Thymus (tissue), 14 donors: ENCODE measurements at places on chromosomes 7 and 10.

- no peaks in the 10 kb centered on the region for H3K36me3 ChIP-seq
- no peak for DNase-seq
- H3K27ac ChIP-seq: no peak overlapping the region
- H3K4me1 ChIP-seq: no peaks in the 10 kb centered on the region
- no peak overlapping the region for H3K4me3 ChIP-seq
- H3K27me3 ChIP-seq: no peaks in the 10 kb centered on the region
Observed at GRCh38 chr7:3695602-3696001, 394.6 kb downstream of the SDK1 start.

GRCh38 chr7:31794851-31795344 is 107.9 kb downstream of the PPP1R17 start:
- no peak overlapping the region for H3K27ac ChIP-seq
- no peak for DNase-seq

GRCh38 chr10:31135171-31135570 is 103.5 kb upstream of the ZNF438 start:
- H3K4me1 ChIP-seq: peaks cover 61% of the 10 kb centered on the region
- H3K36me3 ChIP-seq: no peaks in the 10 kb centered on the region
- peak overlapping the region; percentile 95 for H3K27ac ChIP-seq
- DNase-seq: no peak
- no peaks in the 10 kb centered on the region for H3K27me3 ChIP-seq

- H3K4me3 ChIP-seq: no peak overlapping the region
- H3K4me1 ChIP-seq: no peaks in the 10 kb centered on the region
- H3K27me3 ChIP-seq: no peaks in the 10 kb centered on the region
- H3K36me3 ChIP-seq: no peaks in the 10 kb centered on the region
- no peak overlapping the region for H3K27ac ChIP-seq
Observed at GRCh38 chr10:86200269-86200668, 166.3 kb downstream of the GRID1 start.

- no peaks in the 10 kb centered on the region for H3K36me3 ChIP-seq
- H3K4me3 ChIP-seq: peak overlapping the region; percentile 68
- DNase-seq: no peak
- H3K27me3 ChIP-seq: no peaks in the 10 kb centered on the region
Observed at GRCh38 chr10:118045837-118046394, 825 bp downstream of the RAB11FIP2 start.

- peak overlapping the region; percentile 66 for H3K4me3 ChIP-seq
- peaks cover 10% of the 10 kb centered on the region for H3K4me1 ChIP-seq
- no peaks in the 10 kb centered on the region for H3K36me3 ChIP-seq
- no peaks in the 10 kb centered on the region for H3K27me3 ChIP-seq
- peak; percentile 9 for DNase-seq
Observed at GRCh38 chr7:149791-150636, 42.4 kb upstream of the FAM20C start.

DNA sequence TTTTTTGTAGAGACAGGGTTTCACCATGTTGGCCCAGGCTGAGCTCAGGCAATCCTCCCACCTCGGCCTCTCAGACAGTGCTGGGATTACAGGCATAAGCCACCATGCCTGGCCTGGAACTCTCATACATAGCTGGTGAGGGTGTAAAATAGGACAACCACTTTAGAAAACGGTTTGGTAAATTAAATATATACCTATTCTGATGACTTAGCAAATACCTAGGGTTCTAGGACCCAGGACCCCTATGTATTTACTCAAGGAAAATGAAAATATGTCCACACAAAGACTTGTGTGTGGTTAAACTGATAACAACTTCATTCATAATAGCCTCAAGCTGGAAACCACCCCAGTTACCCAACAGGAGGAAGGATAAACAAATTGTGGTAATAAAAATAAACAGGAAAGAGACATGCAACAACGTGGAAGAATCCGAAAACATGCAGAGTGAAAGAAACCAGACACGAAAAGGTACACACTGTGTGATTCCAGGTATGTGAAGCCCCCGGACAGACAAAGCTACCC is 52.7 kb downstream of the CARD11 start:
- H3K27ac ChIP-seq: no peak overlapping the region
- peaks cover 3% of the 10 kb centered on the region for H3K36me3 ChIP-seq
- H3K27me3 ChIP-seq: no peaks in the 10 kb centered on the region

GRCh38 chr7:27241189-27242056 is 1.2 kb upstream of the EVX1 start:
- no peak overlapping the region for H3K4me3 ChIP-seq
- peaks cover 9% of the 10 kb centered on the region for H3K4me1 ChIP-seq

GRCh38 chr10:130351466-130352290 is 215.5 kb downstream of the GLRX3 start:
- H3K4me3 ChIP-seq: no peak overlapping the region
- H3K4me1 ChIP-seq: no peaks in the 10 kb centered on the region
- H3K27ac ChIP-seq: no peak overlapping the region

- H3K4me1 ChIP-seq: peaks cover 19% of the 10 kb centered on the region
- no peak overlapping the region for H3K4me3 ChIP-seq
- DNase-seq: no peak
Observed at GRCh38 chr7:70005480-70005879, 407.2 kb downstream of the AUTS2 start.

DNA sequence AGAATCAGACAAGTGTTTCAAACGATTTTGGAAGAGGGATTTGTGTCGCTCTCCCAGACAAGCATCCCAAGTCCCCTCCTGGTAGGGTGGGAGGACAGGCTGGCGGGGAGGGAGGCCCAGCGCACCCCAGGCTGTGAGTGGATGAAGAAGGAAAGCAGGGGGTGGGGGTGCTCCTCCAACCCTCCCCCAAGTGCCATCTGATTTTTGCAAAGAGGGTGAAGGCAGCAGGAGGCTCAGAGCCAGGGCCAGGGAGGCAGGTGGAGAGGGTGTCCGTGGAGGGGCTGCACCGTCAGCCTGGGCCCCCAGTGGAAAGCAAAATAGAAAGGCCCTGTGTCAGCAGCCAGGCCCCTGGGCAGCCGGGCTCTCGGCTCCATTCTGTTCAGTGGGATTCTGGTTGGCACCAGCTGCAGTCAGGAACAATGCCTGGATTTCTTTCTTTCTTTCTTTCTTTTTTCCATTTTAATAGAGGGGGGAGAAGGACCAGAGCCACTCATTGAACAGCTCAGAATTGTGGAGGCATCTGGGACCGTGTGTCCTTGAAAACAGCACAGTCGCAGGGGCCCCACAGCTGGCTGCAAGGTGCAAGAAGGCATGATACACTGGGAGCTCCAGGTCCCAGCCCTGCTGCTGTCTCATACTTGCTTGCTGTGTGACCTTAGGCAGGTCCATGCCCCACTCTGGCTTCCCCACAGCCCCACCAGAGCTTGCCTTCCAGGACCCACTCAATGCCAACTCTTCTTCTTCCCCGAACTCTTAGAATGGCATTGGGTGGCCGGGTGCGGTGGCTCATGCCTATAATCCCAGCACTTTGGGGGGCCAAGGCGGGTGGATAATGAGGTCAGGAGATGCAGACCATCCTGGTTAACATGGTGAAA is 7.1 kb upstream of the ZMIZ1 start:
- no peak overlapping the region for H3K4me3 ChIP-seq
- H3K4me1 ChIP-seq: peaks cover 50% of the 10 kb centered on the region
- H3K27me3 ChIP-seq: no peaks in the 10 kb centered on the region
- H3K36me3 ChIP-seq: no peaks in the 10 kb centered on the region
- DNase-seq: no peak
- H3K27ac ChIP-seq: no peak overlapping the region

- no peaks in the 10 kb centered on the region for H3K36me3 ChIP-seq
- no peaks in the 10 kb centered on the region for H3K27me3 ChIP-seq
- H3K4me3 ChIP-seq: no peak overlapping the region
- no peak overlapping the region for H3K27ac ChIP-seq
- no peaks in the 10 kb centered on the region for H3K4me1 ChIP-seq
- DNase-seq: no peak
Observed at GRCh38 chr7:47232751-47233412, 349.0 kb downstream of the TNS3 start.

DNA sequence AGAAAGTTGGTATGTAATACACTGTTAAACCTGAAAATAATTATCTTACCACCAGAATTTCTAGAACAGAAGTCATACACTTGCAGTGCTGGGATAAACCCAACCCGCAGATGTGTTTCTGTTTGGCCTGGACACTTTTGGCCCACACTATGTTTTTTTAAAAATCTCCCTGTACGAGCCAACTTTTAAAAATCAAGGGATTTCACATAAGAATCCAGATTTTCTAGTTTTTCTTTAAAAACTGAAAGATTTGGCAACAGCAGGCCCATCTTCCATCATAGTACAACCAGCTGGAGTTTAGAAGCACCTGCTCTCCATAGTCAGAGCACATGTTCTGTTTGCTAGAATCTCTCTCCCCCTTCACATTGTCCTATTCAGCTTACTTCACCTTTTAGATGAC is 74.0 kb downstream of the TLL2 start:
- no peak overlapping the region for H3K27ac ChIP-seq
- no peaks in the 10 kb centered on the region for H3K4me1 ChIP-seq
- no peak for DNase-seq
- no peak overlapping the region for H3K4me3 ChIP-seq
- H3K27me3 ChIP-seq: no peaks in the 10 kb centered on the region
- no peaks in the 10 kb centered on the region for H3K36me3 ChIP-seq

DNA sequence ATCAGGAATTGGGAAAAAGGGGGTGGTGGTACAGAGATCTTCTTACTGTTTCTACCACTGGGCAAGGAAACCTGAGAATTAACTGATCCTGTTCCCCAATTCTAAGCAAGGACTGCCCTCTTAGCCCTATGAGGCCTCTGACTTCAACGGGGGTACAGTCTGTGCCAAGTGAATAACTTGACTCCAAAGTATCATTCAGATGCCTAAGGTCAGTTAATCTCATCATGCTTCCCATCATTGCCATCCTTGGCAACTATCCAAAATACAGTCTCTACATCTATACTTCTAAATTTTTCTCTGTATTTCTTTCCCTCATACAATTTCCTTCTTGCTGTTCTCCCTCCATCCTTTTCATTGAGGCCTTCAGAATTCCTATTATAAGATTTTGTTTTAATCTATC is 10.5 kb downstream of the PPP3CB start:
- H3K27ac ChIP-seq: no peak overlapping the region
- H3K36me3 ChIP-seq: peaks cover 3% of the 10 kb centered on the region
- no peaks in the 10 kb centered on the region for H3K4me1 ChIP-seq
- DNase-seq: no peak
- no peak overlapping the region for H3K4me3 ChIP-seq

- H3K27ac ChIP-seq: no peak overlapping the region
- no peaks in the 10 kb centered on the region for H3K27me3 ChIP-seq
- DNase-seq: no peak
Observed at GRCh38 chr7:90657481-90657880, 61.4 kb downstream of the CDK14 start.

DNA sequence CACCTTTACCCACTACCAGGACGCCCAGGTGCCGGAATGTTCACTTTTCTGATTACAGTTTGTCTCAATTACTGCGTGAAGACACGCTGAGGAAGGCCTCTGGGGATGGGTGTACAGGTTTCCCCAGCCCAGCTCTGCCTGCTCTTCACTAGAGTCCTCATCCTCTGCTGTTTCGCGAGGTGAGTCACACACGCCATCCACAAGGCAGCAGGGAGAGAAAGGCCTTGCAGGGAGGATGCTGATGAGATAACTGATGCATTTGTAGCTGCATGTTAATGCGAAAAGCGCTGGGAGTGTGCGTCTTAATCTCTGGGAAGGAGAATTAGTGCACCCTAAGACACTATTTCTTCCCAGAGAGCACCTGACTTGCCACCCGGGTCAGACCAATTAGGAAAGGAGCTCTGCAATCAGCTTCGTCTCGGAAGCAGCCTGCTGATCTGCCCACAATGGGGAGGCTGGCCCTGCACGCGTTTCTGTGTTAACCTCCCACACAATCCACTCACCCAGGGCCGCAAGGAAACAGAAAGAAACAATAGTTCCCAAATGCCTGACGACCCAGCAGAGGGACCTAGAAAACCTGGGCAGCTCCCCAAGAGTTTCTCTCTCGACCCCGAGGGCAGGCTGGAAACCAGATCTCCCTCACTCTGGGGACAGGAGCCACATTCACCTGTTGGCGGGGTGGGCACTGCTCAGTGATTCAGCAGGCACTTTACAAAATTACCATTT is 578.7 kb downstream of the GLRX3 start:
- H3K27me3 ChIP-seq: no peaks in the 10 kb centered on the region
- no peaks in the 10 kb centered on the region for H3K36me3 ChIP-seq
- no peak for DNase-seq
- no peak overlapping the region for H3K27ac ChIP-seq

DNA sequence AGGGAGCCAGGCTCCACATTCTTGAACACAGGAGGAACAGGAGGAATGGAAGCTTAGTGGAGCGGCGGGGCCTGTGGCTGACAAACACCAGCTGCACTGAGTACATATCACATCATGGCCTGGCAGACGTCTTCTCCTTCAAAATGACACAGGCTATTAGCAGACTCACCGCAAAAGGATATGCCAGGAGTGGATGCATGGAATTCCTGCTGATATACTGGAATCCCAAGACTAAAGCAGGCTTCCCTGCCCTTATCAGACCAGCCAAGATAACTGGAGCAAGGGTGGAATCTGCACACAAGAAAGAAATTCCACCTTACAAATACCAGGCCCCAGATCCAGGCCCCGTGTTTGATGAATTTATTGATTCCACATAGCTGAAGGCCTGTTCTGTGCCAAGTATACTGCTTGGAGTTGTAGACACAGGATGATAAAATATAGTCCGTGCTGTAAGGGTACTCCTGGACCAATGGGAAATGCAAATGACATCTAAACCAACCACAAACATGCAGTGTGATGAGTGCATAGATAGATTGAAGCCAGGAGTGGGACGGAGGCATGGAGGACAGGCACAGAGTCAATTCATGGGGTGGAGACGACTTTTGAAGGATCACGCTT is 480.5 kb upstream of the ZMIZ1 start:
- H3K27ac ChIP-seq: no peak overlapping the region
- no peak overlapping the region for H3K4me3 ChIP-seq
- H3K4me1 ChIP-seq: no peaks in the 10 kb centered on the region
- no peak for DNase-seq

DNA sequence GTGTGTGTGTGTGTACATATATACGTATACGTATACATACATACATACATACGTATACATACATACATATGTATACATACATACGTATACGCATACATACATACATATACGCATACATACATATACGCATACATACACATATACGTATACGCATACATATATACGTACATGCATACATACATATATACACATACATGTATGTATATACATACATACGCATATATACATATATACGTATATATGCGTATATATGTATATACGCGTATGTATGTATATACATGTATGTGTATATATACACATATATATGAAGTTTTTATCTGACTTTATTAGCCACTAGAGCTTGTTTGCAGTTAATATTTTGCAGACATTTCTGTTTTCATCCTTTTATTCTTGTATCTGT is 63.3 kb downstream of the TBC1D12 start:
- H3K4me1 ChIP-seq: no peaks in the 10 kb centered on the region
- no peak for DNase-seq
- H3K27ac ChIP-seq: no peak overlapping the region
- no peak overlapping the region for H3K4me3 ChIP-seq
